ENCODE measurements at places on chromosomes 13 and 19.
A peak's percentile ranks its signal among the peaks of the same experiment; 100 is the strongest.

DNA sequence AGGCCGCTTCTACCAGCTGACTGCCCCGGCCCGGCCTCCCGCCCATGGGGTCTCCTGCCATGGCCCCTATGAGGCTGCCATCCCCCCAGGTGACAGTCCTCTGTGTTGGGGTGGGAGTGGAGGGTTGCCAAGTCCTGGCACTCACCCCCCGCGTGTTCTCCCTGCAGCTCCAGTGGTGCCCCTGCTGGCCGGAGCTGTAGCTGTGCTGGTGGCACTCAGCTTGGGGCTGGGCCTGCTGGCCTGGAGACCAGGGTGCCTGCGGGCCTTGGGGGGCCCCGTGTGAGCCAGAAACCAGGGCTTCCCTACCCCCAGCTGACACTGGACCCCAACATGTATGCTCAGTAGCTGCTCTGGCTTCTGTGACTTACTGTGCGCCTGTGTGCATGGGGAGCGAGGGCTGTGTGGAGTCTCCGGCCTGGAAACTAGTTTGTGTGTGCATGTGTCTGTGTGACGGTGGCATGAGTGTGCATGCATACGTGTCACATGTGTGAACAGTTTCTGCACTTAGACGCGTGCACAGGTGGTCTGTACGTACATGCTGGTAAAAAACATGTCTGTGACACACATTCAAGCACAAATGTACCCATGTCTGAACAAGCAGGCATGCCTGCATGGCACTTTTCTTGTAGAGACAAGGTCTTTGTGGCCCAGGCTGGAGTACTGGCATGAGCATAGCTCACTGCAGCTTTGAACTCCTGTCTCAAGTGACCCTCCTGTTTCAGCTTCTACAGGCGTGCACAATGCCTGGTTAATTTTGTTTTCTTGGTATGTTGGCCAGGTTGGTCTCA, 4.9 kb downstream of the ACP4 start:
- no peak for DNase-seq

GRCh38 chr19:29836409-29836825, 24.6 kb downstream of the CCNE1 start:
- peak; percentile 82 for DNase-seq

DNA sequence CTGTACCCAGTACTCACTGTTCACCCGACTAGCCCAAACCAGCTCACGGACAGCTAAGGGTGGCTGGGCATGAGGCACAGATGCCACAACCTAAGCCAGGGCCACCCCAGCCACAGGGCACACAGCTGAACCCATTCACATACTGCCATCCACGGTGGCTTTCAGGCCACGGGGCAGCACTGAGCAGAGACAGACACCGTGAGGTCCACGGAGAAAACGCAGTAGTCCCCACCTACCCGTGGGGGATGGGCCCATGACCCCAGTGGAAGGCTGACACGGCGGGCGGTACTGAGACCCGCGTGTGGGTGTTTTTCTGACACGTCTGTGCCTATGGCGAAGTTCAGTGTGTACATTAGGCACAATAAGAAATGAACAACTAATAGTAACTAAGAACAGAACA, 25.5 kb downstream of the IZUMO4 start:
- DNase-seq, result no peak

DNA sequence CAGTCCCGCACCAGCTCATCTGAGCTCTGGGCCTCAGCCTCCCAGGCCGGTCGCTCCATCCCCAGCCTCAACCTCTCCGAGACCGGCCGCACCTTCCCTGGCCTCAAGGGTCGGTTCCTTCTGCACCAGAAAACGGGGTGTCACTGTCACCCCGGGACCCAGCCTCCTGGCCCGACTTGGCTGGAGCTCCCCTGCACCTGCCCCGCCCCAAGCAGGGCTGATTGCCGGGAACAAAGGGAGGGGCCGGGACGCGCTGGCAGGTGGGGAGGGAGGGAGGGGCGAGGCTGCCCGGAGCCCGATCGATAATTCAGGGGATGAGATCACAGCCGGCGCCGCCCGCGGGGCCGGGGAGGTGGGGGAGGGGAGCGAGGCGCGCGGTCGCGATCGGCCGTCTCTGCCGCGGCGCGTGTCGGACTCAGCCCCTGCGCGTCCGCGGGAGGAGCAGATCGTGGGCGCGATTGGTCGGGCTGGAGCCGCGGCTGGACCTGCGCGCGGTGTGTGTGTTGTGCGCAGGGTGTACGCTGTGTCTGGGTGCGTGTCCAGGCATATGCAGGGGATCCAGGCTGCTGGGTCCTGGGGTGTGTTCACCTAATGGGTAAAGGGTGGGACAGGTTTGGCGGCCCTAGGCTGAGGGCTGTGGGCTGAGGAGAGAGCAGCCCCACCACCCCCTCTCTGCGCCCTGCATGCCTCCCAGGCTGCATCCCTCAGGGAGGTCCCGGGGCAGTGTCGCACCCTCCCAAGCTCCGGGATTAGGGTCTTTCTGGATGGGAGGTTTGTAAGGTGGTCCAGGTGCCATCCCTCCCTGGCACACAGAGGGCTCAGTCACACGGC, 1.1 kb upstream of the SHC2 start:
- DNase-seq, result no peak

DNA sequence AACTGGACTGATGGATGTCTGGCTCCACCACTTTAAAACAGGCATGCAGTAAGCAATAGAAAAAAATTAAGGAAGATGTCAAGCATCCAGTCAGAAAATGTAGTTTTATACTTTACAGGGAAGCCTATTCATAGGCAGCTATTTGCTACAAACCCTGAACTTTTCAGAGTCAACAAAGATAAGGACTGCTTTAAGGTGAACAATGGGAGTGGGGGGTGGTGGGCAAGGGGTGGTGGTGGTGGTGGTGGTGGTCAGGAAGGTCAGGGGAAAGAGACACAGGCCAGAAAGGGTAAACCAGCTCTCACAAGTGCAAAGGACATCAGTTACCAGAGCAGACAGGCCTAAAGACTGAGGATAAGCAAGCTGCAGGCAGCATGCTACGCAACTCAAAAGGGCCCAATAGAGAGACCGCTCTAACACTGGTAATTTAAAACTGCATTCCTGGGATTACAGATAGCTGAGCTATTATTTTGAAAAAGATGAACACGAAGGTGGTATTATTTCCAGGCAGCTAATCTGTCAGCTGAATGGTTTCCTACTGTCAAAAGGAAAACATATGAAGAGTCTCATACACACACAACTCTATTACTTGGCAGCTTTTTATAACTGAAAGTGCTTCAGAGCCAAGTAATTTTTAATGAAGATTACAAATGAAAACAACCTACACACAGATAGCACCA, 14.8 kb downstream of the BRD4 start:
- no peak for DNase-seq

GRCh38 chr13:50715402-50716146, 127.9 kb downstream of the DLEU7 start:
- DNase-seq, result no peak

- no peak for DNase-seq
These were observed 256.4 kb downstream of the DLEU7 start for GRCh38 chr13:50587115-50587514.

GRCh38 chr19:11710313-11710712, 28.4 kb downstream of the ZNF823 start:
- DNase-seq, result no peak

DNA sequence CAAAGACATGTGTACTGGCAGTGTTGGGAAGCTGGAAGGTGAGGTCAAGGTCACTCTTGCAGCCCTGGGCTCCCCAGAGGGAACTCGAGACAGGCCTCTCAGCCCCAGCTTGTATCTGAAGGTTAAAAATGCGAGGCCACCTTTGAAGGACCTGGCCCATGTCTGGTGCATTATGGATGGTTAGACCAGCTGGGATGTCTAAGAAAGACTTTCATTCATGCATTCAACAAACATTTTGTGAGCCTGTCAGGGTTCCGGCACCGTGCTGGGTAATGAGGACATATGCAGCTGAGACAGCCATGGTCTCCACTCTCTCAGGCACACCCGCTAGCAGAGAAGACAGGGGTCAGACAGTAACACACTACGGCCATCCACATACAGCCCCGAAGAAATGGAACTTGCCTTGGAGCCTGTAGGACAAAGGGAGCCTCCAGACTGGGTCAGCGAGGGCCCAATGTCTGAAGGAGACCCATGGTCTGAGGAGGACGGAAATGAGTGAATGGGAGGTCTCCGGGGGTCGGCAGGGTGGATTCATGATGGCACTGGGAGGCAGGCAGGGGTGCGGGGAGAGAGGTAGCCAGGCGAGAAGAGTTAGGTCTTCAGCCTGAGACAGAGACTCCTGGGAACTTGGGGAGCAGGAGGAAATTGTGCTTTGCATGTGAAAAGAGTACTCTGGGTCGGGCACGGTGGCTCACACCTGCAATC, 19.0 kb downstream of the VSTM2B start:
- no peak for DNase-seq

- DNase-seq, result peak; percentile 35
These were observed 88.4 kb upstream of the ZNF492 start for GRCh38 chr19:22545751-22546150.

- no peak for DNase-seq
These were observed 7.3 kb upstream of the RASAL3 start for GRCh38 chr19:15471639-15472101.

- DNase-seq, result no peak
These were observed 21.6 kb upstream of the F2RL3 start for GRCh38 chr19:16867211-16867610.

GRCh38 chr19:15332311-15332996, at the start of gene BRD4:
Gene BRD4 (minus strand): TSS chr19:15332539. CDS start chr19:15273099, 59,440 bp downstream.
- DNase-seq, result peak; percentile 83

GRCh38 chr13:46348961-46349360, 38.1 kb downstream of the RUBCNL start:
- DNase-seq, result no peak

DNA sequence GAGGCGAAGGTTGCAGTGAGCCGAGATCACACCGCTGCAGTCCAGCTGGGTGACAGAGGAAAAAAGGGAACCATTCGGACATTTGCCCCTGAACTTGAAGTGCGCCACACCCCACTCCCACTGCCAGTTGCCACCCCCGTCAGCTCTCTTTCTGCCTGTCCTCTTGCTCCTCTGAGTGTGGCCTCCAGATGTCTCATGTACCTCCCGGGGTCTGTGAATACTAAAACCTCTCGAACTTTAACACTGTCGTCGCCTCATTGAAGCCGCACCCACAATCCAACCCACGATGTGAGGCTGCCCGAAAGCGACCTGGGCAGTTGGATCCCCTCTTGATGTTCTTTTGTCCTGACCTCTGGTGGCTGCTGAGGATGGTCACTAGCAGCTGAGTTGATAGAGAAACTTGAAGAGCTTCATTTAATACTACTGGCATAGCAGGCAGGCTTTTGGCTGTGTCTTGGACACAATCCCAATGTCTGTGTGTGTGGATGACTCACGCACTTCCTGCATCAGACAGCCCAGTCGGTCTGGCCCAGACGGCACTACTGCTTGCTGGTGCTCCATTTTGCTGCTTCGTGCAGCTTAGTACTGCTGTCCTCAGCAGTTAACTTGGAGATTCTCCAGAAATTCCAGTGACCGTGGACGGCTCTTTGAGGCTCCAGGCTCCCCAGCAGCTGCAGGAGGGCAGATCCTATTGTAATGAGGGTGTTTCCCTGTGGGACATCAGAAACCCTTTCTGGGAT, 4.2 kb downstream of the FPR3 start:
- DNase-seq, result no peak

DNA sequence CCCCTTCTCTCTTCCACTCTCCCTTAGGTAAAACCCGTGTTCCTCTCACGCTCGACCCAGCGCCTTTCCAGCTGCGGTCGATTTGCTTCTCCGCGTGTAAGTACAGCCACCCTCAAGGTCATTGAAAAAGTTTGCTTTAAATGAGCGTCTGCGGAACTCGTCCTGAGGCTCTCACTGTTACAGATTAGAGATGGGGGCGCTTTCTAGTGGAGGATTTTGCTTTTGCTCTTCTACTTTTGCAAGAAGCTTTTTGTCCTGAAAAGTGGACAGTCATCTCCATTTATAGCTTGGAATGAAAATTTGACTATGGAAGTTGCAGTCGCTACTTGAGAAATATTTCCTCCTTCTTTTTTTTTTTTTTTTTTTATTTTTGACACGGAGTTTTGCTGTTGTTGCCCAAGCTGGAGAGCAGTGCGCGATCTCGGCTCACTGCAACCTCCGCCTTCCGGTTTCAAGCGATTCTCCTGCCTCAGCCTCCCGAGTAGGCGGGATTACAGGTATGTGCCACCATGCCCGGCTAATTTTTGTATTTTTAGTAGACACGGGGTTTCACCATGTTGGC, 595 bp upstream of the RAB20 start:
- DNase-seq, result no peak

DNA sequence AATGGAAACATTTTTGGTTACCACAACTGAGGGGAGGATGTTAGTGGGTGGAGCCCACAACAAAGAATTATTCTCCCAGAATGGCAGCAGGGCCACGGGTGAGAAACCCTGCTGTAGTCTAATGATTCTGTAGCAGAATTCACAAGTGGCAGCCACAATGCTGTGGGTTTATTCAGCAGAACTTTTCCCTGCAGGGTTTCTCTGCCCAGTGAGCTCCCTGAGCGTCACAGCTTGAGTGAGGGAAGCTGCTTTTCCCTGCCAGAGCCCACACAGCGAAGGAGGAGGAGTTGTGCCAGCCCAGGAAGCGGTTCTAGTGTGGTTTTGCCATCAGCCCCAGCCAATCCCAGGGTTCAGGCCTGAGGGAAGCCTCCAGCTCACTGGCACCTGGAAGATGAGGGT, 4.4 kb downstream of the ATP12A start:
- peak; percentile 33 for DNase-seq

GRCh38 chr13:20387441-20387971, 138.2 kb downstream of the CRYL1 start:
- DNase-seq, result no peak

GRCh38 chr19:7333198-7334118, 15.3 kb upstream of the ARHGEF18 start:
- DNase-seq, result no peak

GRCh38 chr13:110290153-110290552, 16.8 kb downstream of the COL4A1 start:
- no peak for DNase-seq

DNA sequence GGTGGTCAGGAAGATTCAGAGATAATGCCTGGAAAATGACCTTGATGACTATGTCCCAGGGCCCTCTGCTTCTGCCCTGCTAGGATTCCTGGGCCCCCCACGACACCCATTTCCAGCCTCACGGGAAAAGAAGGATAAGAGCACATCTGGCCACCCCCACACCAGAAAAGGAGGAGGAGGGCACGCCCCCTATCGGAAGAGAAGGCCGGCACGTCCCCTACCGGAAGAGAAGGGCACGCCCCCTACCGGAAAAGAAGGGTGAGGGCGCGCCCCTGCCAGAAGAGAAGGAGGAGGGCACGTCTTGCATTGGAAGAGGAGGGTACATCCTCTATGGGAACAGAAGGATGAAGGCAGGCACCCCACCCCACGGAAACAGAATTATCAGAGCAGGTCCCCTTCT, 84.3 kb downstream of the IER2 start:
- DNase-seq, result peak; percentile 67

- DNase-seq, result no peak
These were observed 72.9 kb upstream of the IRS2 start for GRCh38 chr13:109859216-109859835.

DNA sequence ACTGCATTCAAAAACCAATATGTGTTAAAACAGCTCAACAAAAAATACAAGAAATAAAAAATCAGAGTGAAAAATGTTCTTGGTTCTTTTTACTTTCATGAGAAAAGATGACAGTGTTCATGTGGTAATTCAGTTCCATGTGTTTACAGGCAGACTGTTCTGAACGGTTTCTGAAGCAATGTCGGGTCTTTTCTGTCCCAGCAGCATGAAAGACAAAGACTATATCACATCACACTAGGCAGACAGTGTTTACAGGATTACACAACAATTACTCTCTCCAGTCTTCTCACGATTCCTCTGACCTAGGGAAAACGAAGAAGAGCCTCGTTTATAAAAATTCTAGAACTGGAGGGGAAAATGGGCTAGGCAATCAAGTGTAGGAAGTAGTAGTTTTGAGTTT, 83.4 kb downstream of the UBL3 start:
- DNase-seq, result no peak

GRCh38 chr19:33731881-33732280, 64.8 kb upstream of the KCTD15 start:
- no peak for DNase-seq
